Effector CD4-positive, alpha-beta T cell (primary cell): ENCODE measurements at places on chromosomes 1 and 21.

- DNase-seq, result no peak
Observed at GRCh38 chr1:108590957-108591356, 31.1 kb downstream of the EEIG2 start.

DNA sequence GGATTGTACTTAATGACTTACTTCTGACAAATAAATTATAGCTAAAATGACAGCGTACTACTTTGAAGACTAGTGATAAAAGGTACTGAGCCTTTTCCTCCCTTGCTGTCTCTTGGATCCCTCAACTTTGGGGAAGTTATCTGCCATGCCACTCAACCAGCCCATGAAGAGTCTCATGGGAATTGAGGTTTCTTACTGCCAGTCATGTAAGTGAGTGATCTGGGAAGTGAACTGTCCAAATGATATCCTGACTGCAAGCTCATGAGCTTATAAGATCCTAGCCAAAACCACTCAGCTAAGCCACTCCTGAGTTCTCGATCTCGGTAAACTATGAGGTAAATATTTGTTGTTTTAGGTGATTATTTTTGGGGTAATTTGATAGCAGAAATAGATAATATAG, 247.8 kb downstream of the NCAM2 start:
- no peak for DNase-seq

GRCh38 chr1:172308142-172308541, 112.3 kb upstream of the C1orf105 start:
- DNase-seq, result no peak

DNA sequence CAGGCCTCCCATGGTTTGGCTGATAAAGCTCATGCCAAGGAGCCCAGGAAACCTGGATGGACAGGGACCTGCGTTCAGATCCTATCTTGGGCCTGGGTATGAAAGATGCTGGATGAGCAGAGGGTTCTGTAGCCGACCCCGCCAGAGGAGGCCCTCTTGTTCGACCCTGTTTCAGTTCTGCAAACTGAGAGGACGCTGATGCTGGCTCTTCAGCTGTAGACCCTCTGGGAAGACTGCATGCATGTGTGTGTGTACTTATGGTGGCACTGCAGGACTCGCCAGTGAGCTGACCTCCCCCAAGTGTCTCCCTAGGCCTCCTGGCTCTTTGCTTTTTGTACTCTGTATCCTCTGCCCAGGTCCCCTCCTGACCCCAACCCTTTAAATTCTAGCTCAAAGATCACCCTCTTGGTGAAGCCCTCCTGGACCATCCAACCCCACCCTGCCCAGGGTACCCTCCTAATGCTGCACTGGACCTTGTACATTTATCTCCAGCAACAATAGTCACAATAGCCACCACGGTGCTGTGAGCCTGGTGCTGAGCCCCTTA, 1.6 kb downstream of the EPS8L3 start:
- no peak for DNase-seq

GRCh38 chr1:81613803-81614202, 186.9 kb upstream of the ADGRL2 start:
- no peak for DNase-seq

- no peak for DNase-seq
Observed at GRCh38 chr21:30717105-30717504, 1.5 kb downstream of the KRTAP21-3 start.

DNA sequence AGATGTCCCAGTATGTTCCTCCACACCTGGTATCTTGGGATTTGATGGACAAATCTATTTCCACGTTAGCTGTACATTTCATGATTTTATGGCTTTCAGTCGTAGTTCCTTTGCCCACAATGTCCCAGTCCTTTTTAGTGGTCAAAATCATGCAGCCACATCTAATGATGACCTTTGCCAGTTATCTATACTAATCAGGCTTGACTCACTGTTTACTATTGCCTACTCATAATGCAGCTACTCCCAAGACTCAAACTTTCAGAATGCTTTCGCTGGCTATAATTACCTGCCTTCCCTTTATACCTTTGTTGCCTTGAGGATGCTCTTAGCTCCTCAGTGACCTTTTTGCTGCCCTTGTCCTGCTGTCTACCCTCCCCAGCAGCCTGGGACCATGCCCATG, 6.4 kb downstream of the NOS1AP start:
- DNase-seq, result no peak

- DNase-seq, result no peak
Observed at GRCh38 chr1:149995927-149996326, 14.6 kb downstream of the OTUD7B start.

DNA sequence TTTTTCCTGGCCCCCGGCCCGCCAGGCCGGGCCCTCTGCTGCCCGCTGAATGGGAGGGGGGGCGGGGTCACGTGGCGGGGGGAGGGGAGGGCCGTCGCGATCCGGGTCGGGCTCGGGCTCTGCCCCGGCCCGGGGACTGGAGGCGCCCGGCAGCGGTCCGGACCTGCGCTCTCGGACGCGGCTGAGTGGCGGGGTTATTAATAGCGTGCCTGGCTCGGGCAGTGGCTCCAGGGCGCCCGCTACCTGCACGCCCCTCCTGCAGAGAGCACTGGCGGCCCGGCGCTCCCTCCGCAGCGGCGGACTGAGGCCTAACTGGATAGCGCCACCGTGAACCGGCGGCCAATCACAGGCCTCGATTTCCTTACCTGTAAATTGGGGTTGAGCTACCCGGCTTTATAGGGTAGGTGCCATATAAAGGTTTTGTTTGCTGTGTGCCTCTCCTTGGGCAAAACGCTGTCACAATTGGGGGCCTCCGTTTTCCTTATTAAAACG, 28.1 kb downstream of the AHDC1 start:
- DNase-seq, result no peak

- DNase-seq, result no peak
Observed at GRCh38 chr1:213914392-213914791, 73.4 kb upstream of the PROX1 start.

- DNase-seq, result no peak
Observed at GRCh38 chr1:100076744-100077143, 56.0 kb downstream of the SASS6 start.

DNA sequence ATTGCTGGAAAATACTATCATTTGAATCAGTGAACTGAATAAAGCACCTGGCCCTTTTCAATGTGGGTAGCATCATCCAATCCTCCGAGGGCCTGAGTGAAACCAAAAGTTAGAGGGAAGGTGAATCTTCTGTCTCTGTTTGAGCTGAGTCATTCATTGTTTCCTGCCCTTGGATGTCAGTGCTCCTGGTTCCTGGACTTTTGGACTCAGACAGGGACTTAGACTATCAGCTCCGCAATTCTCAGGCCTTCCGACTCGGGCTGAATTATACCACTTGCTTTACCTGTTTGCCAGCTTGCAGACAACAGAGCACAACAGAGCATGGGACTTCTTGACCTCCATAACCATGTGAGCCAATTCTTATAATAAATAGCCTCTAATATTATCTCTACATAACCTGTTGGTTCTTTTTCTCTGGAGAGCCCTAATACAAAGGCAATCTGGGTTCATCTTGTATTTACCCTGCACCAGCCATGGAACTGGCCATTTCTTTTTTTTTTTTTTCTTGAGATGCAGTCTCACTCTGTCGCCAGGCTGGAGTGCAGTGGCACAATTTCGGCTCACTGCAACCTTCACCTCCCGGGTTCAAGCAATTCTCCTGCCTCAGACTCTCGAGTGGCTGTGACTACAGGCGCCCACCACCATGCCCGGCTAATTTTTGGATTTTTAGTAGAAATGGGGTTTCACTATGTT, 19.2 kb upstream of the VASH2 start:
- no peak for DNase-seq

DNA sequence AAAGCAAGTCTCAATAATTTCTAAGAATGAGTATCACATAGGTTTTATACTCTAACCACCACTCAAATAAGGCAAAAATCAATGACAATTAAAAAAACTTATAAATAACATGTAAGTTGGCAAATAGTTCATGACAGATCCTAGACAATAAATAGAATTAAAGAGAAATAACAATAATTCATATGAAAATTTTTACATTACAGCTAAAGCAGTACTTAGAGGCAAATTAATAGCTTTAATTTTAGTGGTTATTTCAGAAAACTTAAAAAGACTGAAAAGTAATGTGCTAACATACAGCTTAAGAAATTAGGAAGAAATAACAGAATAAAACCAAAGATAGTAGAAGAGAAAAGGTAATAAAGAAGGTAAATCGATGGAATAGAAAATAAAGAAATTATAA, 179.9 kb upstream of the SPAG17 start:
- DNase-seq, result no peak

- DNase-seq, result no peak
Observed at GRCh38 chr1:229194096-229194495, 76.8 kb upstream of the RAB4A start.
